SW480 (cell line): ENCODE measurements at places on chromosomes 1 and 21.

DNA sequence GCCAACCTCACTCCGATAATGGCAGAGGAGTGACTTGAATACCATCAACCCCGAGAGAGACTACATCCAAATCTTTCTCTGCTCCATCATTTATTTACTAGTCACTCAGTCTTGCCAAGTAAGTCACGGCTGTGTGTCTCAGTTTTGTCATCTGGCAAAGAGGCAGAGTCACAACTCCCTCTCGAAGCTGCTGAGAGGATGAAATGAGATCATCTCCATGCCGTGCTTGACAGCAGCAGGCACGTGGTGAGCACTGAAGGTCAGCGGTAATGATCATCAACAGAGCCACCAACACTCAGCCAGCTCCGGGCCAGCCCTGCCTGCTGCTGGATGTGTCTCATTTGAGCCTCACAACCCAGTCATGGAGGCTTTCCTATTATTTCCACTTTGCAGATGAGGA is 19.9 kb downstream of the ALDH4A1 start:
- no peak for DNase-seq

- no peak for DNase-seq
These were observed 155.5 kb downstream of the KCNH1 start for GRCh38 chr1:210978316-210978973.

- DNase-seq = no peak
These were observed 75.7 kb downstream of the PHTF1 start for GRCh38 chr1:113683384-113684152.

- no peak for DNase-seq
These were observed 153.5 kb downstream of the DPYD start for GRCh38 chr1:97767381-97767780.

GRCh38 chr1:210608767-210609166 is 280.1 kb downstream of the HHAT start:
- no peak for DNase-seq

DNA sequence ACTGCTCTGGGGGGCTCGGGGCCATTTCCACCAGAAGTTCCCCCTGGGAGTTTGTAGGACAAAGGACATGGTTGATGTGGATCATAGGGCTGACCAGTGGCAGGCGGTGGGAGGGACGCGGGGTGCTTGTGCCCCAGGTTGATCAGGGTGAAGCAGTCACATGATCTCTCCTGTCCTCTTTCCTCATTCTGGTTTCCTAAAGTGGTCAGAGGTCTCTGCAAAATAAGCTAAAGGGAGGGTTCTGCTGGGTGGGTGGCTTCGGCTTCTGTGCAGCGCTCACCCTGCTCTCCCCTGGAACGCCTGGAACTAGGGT is 9.2 kb downstream of the PDXK start:
- no peak for DNase-seq
